GDM1 (cell line): ENCODE measurements at places on chromosomes 12 and 14.

DNA sequence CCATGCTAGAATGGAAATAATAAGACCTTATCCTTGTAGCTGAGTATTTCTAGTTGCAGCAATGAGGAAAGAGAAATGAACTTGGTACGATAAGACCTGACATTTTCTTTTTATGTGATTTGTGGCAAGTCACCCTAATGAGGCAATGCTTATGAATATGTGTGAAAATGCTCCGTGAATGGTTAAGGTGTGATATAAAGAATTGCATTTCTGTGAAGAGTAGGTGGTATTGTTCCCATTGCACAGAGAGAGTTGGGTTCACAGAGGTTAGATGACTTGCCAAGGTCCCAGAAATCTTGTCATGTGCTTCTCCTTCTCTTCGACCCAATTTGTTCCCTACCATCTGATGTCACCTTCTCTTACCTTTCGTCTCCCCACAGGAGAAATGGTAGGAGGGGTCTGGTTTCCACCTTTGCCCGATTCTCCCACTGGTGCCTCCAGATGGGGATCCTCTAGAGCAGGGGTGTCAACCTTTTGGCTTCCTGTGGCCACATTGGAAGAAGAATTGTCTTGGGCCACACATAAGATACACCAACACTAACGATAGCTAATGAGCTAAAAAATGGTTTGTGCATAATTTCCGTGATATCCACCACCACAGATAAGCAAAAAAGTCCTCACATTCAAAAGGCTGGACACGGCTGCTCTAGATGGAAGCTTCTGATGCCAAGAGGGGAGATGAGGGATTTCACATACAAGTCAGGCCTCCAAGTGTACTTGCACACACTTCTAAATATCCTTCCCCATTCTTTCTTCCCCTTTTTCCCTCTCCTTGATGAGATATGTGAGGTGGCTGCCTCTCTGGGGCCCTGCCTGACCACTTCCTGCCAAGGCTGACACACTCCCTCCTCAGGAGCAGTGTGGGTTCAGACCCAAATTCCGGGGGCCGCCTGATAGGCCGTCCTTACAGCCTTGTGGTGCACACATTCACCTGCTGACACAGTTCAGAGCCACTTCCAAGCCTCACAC lies 96.1 kb downstream of the PLXNC1 start:
- peak; percentile 87 for DNase-seq

GRCh38 chr14:59026081-59026480 lies 162.4 kb upstream of the DAAM1 start:
- DNase-seq = no peak

- peak; percentile 79 for DNase-seq
Measured at GRCh38 chr14:78022059-78022458, 148.1 kb upstream of the NRXN3 start.

GRCh38 chr12:103756443-103756842 lies 84.6 kb downstream of the NT5DC3 start:
- DNase-seq = no peak

- DNase-seq = no peak
Measured at GRCh38 chr12:101539148-101539547, 55.6 kb upstream of the MYBPC1 start.

GRCh38 chr12:131090274-131091210 lies 136.8 kb downstream of the ADGRD1 start:
- DNase-seq = no peak

DNA sequence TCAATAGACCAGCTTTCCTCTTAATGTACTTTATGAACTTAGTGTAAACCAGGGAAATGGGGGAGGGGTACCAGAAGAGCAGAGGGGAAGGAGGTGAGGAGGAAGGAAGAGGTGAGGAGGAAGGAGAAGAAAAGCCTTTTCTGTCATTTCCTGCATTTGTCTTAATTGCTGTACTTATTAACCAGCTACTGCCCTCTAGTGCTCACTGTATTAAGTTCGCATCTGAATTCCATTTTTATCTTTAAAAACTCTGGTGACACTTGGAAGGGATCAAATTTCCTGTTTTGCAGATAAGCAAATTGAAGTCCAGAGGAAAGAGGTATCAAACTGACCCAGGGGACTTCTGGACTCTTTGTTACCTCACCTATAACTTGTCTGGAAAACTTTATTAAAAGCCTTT lies 22.2 kb downstream of the MANSC1 start:
- DNase-seq = no peak

- DNase-seq = no peak
Measured at GRCh38 chr12:96989916-96990315, 82.9 kb downstream of the NEDD1 start.

- no peak for DNase-seq
Measured at GRCh38 chr12:81329085-81329484, 251.2 kb downstream of the ACSS3 start.

- DNase-seq = no peak
Measured at GRCh38 chr12:132818562-132818961, 10.1 kb downstream of the GOLGA3 start.

- no peak for DNase-seq
Measured at GRCh38 chr14:67577909-67578749, 21.9 kb downstream of the PIGH start.

DNA sequence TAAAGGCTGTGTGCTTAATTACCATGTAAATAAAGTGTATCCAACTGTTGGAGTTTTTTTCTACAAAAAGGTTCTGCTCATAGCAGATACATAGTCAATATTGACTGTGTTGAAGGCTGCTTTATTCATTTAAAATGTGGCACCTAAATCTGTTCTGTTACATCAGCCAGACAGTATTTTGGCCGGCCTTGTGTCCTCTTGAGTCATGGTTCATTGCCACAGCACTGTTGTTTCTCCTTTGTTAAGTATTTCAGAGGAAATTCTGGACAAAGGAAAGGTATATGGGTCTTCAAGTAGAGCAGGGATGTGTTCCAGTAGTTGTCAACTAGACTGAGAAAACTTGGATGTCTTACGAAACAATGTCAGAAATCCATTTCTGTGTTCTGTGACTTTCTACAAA lies 95.5 kb downstream of the SLC38A6 start:
- no peak for DNase-seq

- DNase-seq = no peak
Measured at GRCh38 chr12:73589220-73589619, 948.4 kb upstream of the ATXN7L3B start.

GRCh38 chr12:89181271-89181920 lies 170.9 kb downstream of the DUSP6 start:
- DNase-seq = no peak

GRCh38 chr12:71478270-71478669 lies 38.7 kb downstream of the LGR5 start:
- DNase-seq = no peak

DNA sequence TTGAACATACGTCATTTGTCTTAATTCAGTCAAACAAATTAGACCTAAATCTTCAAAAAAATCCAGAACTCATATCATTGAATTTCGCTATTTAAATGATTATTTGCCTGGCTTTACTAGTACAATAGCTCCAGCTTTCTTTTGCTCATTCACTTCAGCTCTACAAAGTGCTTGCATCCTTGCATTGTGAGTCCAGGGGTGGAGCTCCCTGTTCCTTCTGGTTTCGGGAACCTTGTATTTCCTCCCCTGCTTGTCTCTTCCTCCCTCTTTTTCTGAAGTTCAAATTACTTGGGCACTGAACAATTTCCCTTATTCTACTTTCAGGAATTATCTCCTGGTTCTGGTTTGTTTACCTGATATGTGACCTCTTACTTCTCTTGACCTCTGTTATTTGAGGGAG lies 58.1 kb upstream of the KITLG start:
- DNase-seq = no peak

DNA sequence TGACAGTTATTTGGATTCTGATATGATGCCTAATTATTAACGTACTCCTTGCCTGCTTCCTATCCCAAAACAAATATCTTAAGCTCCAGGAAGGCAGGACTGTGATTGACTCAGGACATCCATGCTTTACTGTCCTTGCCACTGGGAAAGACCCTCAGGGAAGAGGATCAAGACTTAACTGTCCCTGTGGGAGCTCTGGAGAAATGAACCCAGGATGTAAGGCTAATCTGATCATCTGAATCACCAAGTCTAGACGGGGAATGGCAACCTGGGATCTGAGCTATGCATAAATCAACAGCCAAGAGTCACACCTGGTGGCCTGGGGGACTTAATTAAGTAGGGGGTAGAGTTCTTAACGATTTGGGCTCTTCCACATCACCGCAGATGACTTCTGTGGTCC lies 153.2 kb upstream of the BCL2L14 start:
- DNase-seq = no peak

DNA sequence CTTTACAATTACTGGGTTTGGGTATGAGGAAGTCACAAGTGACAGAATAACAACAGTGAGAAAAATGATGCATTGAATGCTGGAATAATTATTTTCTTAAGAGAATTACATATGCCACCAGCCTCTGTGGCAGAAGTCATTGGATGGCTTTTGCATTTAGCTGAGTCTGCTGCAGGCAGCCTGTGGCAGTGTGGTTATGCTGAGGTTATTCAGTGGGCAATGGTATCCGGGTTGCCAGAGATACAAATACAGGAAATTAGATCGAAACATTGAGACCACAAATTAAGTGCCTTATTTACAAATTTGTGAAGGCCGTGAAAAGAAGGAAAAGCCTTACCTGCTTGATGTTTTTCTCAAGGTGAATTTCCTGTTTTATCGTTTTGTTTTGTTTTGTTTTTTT lies 1050.0 kb downstream of the GALC start:
- DNase-seq = no peak

DNA sequence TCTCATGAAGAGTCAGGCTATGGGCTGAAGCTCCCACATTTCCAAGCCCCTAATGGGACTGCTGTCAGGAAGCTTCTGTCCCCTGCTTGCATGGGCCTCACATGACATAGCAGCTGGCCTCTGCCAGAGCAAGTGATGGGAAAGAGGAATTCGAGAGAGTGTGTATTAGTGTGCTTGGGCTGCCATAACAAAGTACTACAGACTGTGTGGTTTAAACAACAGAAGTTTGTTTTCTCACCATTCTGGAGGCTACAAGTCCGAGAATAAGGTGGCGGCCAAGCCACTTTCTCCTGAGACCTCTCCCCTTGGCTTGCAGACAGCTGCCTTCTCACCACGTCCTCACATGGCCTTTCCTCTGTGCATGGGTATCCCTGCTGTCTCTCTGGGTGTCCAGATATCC lies 274.4 kb downstream of the NUAK1 start:
- no peak for DNase-seq

GRCh38 chr14:22484632-22485031 lies 104.4 kb downstream of the DAD1 start:
- no peak for DNase-seq

DNA sequence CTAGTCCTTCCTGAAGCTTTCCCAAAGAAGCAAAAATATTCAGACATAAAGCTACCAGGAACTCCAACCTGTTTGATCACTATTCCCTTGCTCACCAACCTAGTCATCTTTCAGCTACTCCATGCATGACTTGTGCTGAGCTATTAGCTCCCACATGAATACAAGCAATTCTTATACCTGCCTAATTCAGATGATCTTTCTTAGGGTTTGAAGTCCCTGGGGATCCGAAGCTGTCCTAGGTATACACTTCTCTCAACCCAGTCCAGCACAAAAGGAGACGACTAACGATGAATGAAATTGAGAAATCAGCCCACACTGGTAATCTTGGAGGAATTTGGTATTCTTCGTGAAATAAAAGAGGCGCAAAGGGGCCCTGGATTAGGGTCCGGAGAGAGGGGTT lies 631 bp upstream of the PTGR2 start:
- DNase-seq = no peak

DNA sequence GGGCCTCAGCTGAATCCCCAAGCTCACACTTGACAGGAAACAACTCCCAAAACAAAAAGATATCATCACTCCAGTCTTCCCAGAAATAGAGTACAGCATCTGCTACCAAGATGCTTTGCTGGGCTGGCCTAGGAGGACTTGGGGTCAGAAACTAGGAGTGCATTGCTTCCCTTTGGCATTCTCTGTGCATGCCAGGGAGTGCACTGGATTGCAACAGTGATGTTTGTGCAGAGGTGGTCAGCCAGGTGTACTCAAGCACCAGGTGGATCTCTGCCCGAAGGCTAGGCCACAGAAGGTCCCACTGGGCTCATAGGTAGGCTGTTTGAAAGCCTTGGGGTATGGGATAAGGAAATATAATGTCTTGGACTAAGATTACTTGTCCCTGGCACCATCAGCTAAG lies 51.1 kb downstream of the RAB35 start:
- no peak for DNase-seq

GRCh38 chr12:52155048-52155868 lies 36.6 kb downstream of the KRT80 start:
- no peak for DNase-seq

DNA sequence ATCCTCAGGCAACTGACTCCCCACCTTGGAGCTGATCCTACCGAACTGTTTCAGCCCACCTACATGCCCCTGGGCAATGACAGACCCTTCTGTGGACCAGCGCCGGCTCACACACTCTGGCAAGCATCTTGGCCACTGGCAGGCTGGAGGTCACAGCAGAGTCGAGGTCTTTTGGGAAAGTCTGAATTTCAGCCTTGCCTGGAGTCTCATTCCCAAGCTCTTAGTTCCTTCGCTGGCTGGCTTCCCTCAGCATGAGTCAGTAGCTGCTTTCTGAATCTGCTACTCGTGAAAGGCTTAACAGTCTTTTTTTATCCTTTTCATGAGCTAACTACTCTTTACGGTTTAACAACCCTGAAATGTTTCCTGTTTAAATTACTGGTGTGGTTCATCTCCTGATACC lies 44.5 kb downstream of the ASCL4 start:
- DNase-seq = no peak

DNA sequence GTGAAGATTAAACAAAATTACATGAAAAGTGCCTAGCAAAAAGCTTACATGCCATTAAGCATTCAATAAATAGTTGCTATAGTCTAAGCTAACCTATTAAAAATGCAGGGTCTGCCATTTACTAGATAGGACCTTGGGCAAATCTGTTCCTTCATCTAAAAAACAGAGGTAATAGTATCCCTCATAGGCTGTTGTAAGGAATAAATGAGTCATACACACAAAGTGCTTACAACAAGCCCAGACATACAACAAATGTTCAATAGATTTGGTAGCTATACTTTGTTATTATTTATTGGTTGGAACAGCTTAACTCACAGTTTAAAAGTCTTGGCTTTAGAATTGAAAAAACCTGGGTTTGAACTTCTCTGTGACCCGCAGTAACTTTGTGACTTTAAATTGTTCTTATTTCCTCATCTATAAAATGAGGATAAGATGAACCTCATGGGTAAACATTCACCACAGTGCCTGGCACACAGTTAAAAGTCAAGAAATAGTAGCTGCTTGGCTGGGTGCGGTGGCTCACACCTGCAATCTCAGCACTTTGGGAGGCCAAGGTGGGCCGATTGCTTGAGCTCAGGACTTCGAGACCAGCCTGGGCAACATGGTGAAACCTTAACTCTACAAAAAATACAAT lies 24.7 kb downstream of the HEATR5A start:
- no peak for DNase-seq

- no peak for DNase-seq
Measured at GRCh38 chr12:7403466-7403865, 40.5 kb downstream of the CD163L1 start.

GRCh38 chr12:29681370-29681769 lies 102.4 kb downstream of the TMTC1 start:
- no peak for DNase-seq
